ENCODE measurements at places on chromosomes 6 and 20.

DNA sequence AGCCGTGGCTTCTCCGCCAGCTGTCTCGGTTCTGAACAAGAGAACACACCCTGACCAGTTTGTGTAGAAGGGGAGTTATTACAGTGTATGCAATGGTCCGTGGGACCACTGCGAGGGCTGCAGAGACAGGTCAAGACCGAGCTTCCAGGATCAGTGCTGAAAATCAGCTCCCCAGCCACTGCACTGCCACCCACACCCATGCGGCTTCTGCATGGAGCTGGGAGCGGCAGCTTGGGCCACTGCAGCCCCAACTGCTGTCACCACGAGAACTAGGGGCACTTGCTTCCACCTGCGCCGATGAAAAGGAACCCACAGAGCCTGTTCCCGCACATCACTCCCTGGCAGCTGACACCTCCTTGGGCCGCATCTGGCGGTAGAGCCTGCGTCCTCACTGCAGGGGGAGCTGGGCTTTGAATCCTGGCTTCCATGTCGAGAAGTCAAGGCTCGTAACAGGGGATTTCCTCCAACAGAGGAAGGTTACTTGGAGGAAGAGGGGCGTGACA is 56.2 kb downstream of the TMEM242 start:
- no peak for DNase-seq

DNA sequence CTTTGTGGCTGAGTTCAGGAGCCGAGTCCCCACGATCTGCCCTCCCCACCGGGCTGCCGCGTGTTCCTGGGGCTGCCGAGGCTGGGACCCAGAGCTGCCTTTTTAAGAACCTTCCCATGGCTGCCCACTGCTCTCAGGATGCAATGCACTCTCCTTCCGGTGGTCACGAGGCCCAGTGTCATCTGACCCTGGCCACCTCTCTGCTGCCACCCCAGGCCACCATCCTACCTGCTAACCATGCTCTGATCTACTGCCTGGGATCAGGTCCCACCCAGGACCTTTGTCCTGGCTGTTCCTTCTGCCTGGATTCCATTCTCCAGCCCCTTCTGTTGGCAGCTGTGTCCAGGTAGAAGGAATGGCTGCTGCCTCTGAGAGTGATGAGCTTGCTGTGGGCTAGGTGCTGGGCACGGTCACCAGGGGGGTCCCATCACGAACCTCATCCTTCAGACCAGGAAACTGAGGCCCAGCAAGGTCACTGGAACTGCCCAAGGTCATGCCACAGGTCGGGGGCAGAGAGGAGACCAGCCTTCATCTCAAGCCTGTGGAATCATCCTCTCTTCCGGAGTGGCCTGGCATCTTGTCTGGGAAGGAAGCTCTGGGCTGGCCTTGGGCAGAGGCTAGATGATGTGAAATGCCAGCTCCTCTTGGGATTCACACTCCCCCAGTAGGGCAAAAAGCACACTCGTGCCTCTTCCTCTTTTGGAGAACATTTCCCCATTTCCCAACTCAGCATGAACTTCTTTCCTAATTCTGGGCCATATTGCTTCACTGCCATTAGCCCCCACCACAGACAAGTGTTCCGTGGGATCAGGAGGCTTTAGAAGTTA is 20.5 kb downstream of the PCK1 start:
- DNase-seq = peak; percentile 88

DNA sequence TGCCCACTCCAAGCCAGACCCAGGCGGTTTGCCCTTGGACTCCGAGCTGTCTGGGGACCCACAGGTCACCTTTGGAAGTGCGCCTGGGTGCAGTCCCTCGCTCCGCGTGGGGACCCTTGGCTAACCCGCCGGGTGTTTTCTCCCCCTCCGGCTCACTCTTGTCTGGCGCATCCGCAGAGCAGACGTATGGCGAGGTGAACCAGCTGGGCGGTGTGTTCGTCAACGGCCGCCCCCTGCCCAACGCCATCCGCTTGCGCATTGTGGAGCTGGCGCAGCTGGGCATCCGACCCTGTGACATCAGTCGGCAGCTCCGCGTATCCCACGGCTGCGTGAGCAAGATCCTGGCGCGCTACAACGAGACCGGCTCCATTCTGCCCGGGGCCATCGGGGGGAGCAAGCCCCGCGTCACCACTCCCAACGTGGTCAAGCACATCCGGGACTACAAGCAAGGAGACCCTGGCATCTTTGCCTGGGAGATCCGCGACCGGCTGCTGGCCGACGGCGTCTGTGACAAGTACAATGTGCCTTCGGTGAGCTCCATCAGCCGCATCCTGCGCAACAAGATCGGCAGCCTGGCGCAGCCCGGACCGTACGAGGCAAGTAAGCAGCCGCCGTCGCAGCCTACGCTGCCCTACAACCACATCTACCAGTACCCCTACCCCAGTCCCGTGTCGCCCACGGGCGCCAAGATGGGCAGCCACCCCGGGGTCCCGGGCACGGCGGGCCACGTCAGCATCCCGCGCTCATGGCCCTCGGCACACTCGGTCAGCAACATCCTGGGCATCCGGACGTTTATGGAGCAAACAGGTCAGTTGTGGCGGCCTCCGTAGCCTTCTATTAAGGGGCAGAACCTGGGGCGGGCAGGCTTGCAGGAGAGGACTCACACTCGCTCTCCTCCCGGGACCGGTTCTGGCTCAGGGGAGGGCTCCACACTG is 1.1 kb downstream of the PAX1 start:
- no peak for DNase-seq

GRCh38 chr6:39772559-39773273 is 19.5 kb upstream of the DAAM2 start:
- DNase-seq = no peak

GRCh38 chr6:16150098-16150497 is 21.2 kb downstream of the MYLIP start:
- no peak for DNase-seq

- peak; percentile 65 for DNase-seq
Observed at GRCh38 chr6:1972962-1973361, 272.4 kb downstream of the GMDS start.

- DNase-seq = no peak
Observed at GRCh38 chr6:167162591-167162990, 4.8 kb upstream of the GPR31 start.

GRCh38 chr20:15359056-15359455 is 1021.6 kb upstream of the FLRT3 start:
- DNase-seq = no peak

DNA sequence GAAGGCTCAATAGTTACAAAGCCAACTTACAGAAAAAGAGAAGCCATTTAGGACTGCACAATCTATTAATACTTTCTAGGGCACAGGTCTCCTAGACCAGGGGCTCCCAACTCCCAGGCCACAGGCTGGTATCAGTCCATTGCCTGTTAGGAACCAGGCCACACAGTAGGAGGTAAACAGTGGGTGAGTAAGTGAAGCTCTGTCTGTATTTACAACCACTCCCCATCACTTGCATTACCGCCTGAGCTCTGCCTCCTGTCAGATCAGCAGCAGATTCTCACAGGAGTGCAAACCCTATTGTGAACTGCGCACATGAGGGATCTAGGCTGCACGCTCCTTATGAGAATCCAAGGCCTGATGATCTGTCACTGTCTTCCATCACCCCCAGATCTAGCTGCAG is 22.5 kb downstream of the TRAF3IP2 start:
- no peak for DNase-seq

GRCh38 chr6:150142670-150143515 is at the start of gene PPP1R14C:
PPP1R14C (plus strand) TSS chr6:150143044; CDS start chr6:150143193, 149 bp downstream.
- DNase-seq = peak; percentile 75

Data from suppressor macrophage treated with lipopolysaccharide for 1 hour (primary cell).